ENCODE measurements at places on chromosomes 3 and 15.

DNA sequence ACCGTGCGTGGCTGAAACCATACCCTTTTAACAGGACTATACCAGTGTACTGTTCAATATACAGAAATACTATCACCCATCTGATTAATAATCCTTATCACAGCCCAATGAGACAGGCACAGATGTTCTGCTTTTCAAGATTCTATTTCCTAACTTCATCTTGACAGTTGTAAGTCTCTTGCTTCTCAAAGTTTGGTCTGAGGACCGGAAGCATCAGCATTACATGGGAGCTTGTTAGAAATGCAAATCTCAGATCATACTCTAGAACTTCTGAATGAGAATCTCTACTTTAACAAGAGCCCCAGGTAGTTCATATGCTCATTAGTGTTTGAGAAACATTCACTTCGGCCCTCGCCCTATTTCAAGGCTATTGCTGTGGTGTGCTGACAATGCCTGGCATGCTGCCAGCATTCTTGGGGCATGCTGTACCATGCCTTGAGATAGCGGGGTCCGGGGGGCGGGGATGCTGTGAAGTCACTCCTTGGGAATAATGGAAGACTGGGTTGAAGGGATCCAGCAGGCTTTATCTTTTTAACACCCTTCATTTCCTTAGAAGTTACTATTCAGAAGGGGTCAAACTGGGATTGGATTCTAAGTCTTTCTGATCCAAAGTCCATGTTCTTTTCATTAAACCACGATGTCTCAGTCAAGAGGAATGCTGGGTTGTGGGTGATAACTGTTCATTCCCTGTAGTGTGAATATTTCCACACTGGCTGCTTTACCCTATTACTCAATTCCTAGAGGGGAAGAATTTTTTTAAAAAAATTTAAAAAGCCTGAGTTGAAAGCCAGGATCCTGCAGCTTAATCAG is 194.7 kb downstream of the LPP start:
- no peak for DNase-seq

- DNase-seq, result no peak
Measured at GRCh38 chr3:169323578-169324451, 339.7 kb downstream of the MECOM start.

- no peak for DNase-seq
Measured at GRCh38 chr3:142624341-142625152, 28.4 kb downstream of the PLS1 start.

- no peak for DNase-seq
Measured at GRCh38 chr3:189554868-189555557, 76.2 kb upstream of the TP63 start.

DNA sequence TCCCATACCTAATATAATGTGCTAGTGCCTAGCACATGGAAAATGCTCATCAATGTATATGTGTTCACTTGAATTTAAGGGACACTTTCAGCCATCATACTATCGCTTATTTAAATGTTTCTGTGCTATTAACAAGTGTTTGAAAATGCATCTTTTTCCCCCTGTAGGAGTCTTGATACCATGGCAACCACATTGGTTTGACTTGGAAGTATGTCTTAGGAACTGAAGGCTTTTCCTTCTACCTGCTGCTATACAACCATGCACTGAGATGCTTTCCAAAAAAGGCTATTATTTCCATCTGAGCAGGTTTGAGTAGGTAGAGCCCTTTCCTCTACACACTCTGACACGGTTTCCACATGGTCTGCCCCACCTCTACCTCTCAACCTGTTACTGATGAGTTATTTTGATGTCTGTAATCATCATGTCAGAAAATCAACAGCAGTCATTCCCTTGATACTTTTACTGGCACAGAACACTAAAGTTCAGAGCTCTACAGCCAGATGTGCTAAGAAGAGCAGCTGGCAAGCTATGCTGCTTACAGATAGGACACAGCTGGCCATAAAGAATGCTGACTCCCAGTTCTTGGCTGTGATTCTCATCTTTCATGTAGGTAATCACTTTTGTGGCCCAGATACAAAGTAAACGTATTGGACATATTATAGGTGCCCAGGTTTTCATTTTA is 59.3 kb downstream of the RYR3 start:
- DNase-seq, result no peak

GRCh38 chr15:95928822-95929221 is 401.7 kb upstream of the NR2F2 start:
- no peak for DNase-seq

DNA sequence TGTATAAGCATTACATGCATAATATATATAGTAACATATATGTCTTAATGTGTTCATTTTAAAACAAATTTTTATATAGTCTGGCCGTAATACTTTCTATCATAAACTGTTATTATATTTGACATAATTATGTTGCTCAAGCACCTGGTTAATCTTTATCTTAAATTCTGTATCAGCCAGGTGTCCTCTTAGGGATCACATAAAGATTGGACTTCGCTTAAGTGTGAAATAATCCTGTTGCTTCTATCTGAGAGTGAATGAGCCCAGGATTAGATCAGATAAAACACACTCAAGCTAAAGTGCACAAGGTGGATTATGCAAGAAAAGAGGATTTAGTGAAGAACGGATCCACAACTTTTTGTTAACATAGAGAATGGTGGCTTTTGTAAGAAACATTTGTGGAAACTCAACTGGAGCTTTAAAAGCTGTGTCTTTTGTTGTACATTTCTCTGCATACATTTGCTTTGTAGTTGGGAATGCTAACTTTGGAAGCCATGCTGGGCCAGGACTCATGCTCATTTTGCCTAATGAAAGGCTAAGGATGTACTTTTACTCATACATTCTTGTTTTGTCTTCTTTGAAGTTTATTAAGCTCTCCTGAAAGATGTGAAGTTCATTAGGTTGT is 437.8 kb downstream of the ZIC1 start:
- no peak for DNase-seq

- DNase-seq, result no peak
Measured at GRCh38 chr15:85578941-85579701, 198.7 kb downstream of the AKAP13 start.

- DNase-seq, result no peak
Measured at GRCh38 chr3:176780766-176781165, 416.5 kb downstream of the TBL1XR1 start.

GRCh38 chr3:190197346-190197763 is 76.7 kb upstream of the P3H2 start:
- no peak for DNase-seq

DNA sequence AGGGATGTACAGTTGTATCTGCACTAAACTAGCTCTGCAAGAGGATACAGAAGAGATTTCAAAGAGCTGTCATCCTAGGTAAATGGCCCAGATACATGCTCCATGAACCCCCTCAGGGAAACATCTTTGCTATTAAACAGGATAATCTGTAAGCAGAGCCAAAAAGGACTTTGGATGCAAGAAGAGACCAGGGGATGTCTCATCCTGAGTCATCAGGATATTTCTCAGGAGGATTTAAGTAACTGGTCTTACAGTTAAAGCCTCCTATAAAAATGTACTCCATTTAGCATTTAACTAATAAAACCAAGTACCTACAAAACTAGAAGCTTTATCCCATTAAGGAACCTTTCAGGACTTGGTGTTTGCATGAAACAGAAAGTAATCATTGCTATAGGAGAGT is 48.2 kb upstream of the PHLDB2 start:
- DNase-seq, result no peak

GRCh38 chr3:45489730-45490309 is 101.4 kb downstream of the LARS2 start:
- no peak for DNase-seq

GRCh38 chr3:111796566-111796965 is 62.5 kb upstream of the PHLDB2 start:
- DNase-seq, result no peak

- no peak for DNase-seq
Measured at GRCh38 chr3:126622694-126623093, 32.2 kb downstream of the TXNRD3 start.

GRCh38 chr15:83538682-83539081 is 91.5 kb downstream of the SH3GL3 start:
- DNase-seq, result no peak

DNA sequence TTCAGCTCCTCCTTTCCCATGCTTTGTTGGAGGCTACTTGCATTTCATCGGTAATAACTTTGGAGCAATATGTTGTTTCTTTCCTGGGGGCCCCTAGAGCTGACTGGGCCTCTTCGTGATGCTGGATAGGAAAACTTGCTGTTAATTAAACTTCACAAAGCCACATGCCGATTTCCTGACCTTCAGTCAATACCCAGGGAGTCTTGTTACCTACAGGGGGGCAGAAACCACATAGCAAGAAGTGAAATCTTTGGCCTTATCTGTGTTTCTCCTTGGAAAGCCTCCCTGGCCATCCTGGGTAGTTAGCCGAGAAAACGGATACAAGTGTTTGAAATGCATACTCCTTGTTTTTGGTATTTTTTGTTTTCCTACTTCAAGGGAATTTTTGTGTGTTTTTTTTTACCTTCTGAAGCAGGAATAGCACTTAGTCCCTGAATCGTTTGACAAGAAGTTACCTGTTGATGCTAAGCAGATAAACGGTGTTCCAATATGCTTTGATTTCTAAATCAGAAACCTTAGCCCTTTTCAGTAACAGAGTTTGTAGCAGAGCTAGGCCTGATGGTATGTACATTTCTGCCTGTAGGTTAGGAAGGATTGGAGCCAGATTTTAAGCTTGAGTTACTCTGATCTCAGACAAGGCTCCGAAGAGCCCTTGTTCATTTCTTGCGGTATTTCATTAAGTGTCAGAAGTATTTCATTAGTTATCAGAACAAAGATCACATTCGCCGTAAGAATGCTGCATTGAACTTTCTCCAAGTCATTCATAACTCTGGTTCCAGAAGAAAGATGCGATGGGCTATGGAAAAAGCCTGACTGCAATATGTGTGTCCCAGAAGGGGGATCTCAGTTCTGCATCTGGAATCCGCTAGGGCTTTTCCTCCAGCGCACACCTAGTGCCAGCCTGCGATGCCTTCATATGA is 111.5 kb downstream of the THSD4 start:
- no peak for DNase-seq

- DNase-seq, result no peak
Measured at GRCh38 chr3:156818890-156819289, 7.3 kb upstream of the LEKR1 start.

DNA sequence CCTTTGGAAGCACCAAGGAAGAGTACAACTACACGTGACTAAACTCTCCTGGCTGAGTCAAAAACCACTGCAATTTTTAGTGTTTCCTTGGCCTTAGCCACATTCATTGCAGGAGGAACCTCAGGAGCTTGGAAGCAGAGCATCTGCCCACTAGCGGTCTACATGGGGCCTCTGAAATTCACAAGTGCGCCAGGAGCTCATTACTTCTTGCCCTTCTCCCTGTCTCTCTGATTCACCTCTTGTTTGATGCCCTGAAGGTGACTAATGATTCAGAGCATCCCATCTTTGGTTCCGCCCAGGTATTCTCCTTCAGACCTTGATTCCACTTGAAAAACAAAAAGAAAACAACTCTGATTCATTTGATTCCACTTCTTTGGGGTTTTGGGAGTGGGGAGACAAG is 201.1 kb upstream of the LPP start:
- no peak for DNase-seq

- DNase-seq, result no peak
Measured at GRCh38 chr3:184337399-184337714, at the start of gene FAM131A. Gene FAM131A (plus strand): TSS chr3:184337600. CDS start chr3:184337631, 31 bp downstream.

- no peak for DNase-seq
Measured at GRCh38 chr3:171974986-171975837, 64.2 kb upstream of the FNDC3B start.

- no peak for DNase-seq
Measured at GRCh38 chr3:48107227-48107626, 81.0 kb downstream of the CDC25A start.

GRCh38 chr3:89889386-89889785 is 782.0 kb downstream of the EPHA3 start:
- DNase-seq, result no peak

DNA sequence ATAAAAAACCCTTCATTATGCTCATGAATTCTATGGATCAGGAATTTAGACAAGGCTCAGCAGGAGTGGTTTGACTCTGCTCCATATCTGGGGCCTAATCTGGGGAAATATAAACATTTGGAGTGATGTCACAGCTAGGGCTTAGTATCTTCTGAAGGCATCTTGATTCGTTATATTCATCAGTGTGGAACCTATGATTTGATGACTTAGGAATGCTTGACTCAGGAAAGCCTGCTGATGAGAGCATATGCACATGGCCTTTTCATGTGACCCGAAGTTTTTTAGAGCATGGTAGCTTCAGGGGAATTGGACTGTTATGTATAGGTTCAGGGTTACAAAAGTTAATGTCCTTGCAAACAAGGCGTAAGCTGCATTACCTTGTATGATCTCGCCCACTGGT is 184.9 kb upstream of the LRRC3B start:
- no peak for DNase-seq

GRCh38 chr3:147943265-147943945 is 534.2 kb downstream of the ZIC1 start:
- no peak for DNase-seq

DNA sequence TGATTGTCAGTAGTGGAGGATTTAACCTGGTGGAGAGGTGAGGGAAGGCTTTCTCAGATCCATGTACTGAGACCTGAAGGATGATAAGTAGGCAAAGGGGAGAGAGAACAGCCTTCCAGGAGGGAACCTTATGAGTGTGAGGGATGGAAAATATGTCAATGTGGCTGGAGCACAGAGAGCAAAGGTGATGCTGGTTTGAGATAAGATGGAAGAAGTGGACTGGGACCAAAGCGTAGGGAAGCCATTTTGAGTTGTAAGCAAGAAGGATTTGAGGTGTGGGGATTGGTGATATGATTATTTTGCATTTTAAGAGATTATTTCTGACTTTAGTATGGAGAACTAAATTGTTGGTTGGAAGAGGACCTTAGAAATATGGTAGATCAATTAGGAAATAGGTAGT is 3.9 kb downstream of the FBXO45 start:
- DNase-seq, result no peak

- DNase-seq, result no peak
Measured at GRCh38 chr15:67769497-67770357, 55.6 kb upstream of the SKOR1 start.

DNA sequence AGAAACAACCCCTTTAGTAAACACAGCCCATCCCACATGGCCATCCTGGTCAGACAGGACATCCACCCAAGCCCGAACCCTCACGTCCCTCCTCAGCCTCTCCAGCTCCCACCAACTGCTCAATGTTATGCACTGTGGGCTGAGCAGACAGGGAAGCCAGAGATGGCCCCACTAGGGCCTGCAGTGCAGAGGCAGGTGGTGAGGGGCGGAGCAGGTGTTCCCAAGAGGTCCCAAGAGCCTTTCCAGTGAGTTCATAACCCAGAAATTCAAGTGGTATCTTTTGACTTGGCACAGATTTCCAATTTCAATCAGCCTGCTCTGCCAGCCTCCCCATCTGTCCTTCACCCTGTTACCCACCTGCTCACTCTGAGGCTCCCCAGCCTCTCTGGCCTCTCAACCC is 130.3 kb downstream of the LIPC start:
- DNase-seq, result no peak

DNA sequence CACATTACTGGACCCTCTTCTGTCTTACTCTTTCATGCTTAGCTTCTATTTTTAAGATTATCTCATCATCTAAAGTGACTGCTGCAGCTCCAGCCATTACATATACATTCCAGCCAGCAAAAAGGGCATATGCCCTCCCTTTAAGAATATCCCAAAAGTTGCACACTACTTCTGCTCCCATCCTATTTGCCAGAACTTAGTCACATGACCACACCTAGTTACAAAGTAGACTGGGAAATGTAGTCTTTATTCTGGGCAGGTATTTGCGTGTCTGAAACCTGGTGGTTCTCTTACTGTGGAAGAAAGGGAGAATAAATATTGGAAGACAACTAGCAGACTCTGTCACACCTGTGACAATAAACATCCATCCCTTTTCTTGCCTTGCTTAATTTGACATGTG is 341.6 kb upstream of the NR2E3 start:
- no peak for DNase-seq

- no peak for DNase-seq
Measured at GRCh38 chr3:38551026-38551832, 55.1 kb downstream of the EXOG start.
